ENCODE measurements at places on chromosomes 5 and 9.

DNA sequence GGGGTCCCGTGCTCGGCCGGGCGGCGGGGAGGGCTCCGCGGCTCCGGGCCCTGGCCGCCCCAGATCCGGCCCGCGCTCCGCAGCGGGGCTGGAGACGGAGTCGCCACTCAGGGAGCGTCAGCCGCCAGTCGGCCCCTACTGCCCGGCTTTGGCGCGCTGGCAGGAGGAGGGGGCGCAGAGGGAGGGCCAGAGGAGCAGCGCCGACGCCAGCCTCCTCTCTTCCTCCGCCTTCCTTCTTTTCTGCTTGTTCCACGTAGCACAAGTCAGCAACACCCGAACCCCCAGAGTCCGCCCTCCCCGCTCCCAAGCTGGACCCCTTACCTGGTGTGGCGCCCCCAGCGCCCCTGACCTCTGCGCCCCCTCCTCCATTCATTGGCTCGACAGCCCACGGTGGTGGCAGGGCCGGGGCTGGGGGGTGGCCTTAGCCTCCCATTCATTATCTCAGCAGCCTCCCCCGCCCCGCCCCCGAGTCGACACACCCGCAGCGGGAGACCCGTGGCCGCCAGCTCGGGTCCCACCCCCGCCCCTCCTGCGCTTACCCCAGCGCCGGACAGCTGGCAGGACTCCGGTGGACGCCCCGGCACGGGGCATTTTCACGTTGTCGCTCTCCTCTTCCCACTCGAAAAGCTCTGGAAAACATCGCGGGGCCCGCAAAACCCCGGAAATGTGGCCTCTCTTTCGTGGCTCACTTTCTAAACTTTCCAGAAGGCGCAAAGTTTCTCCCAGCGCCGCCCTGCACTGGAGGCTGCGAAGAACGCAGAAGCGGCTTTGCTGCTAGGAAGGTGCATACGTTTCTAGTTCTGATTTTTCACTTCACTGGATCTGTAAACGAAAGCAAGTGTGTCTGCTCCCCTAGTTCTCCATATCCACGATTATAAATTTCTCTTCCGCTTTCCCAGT lies at the start of gene LPAR1:
Gene LPAR1 (minus strand): TSS at position 140 of the 900 bp plus-strand sequence. CDS start 66,353 bp downstream, outside the sequence.
- DNase-seq = peak; percentile 58

- DNase-seq = no peak
Observed at GRCh38 chr9:128629852-128630545, 26.6 kb downstream of the DYNC2I2 start.

GRCh38 chr9:124010665-124011321 lies 775 bp upstream of the LHX2 start:
- DNase-seq = peak; percentile 32

- DNase-seq = peak; percentile 52
Observed at GRCh38 chr5:114101153-114101552, 260.7 kb upstream of the KCNN2 start.

DNA sequence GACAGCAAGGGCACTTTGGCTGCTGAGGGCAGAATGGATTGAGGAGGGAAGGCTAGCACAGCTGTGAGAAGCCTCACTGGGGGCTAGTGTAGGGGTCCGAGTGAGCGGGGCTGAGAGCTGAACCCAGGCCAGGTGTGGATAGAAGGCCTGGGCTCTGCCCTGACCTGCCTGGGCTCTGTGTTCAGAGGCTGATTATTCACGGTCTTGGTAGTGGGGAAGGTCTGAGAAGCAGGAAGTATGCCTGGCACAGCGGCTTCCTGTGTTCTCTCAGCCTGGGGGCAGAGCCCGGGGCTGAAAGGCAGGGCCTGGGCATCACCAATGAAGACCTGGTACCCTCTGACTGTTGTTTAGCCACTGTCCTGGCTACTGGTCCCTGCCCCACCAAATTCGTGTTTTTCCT lies 136.4 kb upstream of the TBC1D2 start:
- no peak for DNase-seq

DNA sequence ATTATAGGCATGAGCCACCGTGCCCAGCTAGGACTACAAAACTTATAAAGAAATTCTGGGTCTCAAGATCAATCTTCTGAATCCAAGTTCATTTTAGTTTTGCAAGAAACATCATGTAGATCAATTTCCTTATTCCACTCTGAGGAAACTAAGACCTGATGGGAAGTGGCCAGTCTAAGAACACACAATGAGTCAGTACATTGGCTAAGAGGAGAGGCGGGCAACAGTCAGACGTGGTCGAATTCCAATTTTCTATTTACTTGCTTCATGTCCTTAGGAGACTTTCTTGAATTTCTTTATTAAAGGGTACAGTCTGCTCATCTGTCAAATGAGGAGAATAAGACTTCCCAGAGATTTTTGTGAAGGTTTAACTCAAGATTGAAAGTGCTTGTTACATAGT lies 432.1 kb upstream of the BRINP1 start:
- DNase-seq = no peak

DNA sequence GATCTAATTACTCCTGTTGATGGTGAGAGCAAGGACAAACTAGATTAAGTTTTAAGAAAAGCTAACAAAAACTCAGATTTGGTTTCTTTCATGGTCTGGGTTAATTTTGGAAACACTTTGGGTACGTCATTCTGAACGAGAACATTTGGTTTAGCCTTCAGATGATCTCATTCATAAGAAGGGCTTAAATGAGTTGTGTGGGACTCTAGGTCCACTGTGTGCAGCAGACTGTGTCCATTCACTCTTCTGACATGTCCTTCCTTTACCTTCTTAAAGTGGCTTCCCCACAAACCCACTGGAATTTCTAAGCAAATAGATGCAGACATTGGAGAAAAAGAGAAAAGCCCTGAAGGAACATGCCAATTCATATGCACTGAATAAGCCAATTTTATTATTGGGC lies 96.8 kb downstream of the FBXO4 start:
- no peak for DNase-seq

- no peak for DNase-seq
Observed at GRCh38 chr9:84190411-84190810, 150.1 kb downstream of the SLC28A3 start.

DNA sequence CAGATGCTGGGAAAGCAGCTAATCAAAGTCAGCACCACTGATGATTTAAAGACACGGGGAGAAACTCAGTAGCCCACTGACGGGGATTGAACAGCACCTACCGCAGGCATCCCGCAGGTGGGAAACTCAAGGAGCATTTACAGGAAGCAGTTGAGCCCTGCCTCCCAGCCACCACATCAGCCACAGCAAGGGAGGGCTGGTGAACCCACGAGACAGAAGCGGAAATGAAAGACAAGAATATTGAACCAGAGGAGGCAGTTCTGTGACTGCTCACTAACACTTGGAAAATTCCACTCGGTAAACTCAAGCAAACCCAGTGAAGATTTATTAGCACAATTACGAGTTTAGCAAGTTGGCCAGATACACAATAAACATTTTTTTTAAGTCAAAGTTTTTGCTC lies 10.6 kb upstream of the FAM163B start:
- DNase-seq = peak; percentile 45

DNA sequence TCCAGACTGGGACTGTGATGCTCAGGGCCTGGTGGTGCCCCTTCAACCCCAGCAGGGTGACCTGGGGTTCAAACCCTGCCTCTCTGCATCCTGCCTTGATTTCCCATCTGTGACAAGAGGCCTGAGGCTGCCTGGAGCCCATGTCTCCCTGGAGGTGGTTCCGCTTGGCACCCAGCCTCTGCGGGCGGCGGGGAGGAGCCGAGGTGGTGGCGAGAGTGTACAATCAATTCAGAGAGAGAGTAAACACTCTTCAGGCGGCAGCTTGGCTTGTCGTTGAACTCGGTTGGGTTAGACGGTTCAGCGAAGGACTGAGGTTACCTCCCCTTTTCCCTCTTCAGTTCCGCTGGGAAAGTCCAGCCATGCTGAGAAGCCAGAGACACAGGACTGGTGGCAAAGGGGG lies 39.3 kb downstream of the NTNG2 start:
- DNase-seq = no peak

- no peak for DNase-seq
Observed at GRCh38 chr9:34049630-34050384, 1.1 kb upstream of the UBAP2 start.

- no peak for DNase-seq
Observed at GRCh38 chr9:124251605-124252378, 6.0 kb upstream of the NEK6 start.

DNA sequence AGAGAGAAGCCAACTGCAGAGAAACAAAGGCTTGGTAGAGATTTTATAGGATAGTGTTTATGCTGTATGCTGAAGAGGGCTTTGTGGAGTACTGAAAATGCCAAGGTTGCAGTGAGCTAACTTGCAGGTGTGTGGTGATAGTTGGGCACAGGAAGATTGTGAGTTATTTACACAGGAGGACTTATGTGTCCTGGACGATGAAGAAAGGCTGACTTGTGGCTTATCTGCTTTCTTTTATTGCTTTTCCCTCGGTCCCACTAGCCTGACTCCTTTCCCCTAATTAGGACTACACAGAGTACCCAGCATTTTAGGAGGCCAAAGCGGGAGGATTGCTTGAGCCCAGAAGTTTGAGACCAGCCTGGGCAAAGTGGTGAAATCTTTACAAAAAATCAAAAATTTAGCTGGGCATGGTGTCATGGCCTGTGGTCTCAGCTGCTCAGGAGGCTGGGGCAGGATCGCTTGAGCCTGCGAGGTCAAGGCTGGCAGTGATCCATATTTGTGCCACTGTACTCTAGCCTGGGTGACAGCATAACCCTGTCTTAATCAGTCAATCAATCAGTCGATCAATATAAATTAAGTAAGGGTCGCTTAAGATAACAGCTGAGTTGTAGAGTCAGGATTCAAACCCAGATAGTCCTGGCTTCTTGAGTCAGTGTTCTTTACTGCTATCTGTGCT lies 61.9 kb downstream of the UBE2R2 start:
- DNase-seq = no peak

DNA sequence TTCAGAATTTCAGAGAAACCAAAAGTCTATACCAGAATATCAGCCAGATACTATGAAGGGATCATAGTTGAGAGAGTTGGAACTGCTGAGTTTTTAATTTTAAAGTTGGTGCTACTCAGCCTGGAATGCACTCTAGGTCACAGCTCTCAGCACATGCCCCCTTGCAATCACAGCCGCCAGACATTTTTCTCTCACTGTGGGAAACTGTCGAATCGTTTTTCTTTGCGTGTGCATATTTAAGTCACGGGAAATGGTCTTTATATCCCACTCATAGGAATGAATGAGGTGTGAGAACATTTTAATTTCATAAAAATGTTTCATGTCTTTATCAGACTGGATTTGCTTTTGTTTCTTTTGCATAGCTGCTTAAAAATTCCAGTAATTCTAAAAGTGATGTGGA lies 12.2 kb upstream of the SPDL1 start:
- DNase-seq = no peak

- DNase-seq = no peak
Observed at GRCh38 chr5:63310644-63311043, 651.6 kb downstream of the HTR1A start.

- peak; percentile 73 for DNase-seq
Observed at GRCh38 chr5:154467655-154468354, 10.2 kb downstream of the HAND1 start.

DNA sequence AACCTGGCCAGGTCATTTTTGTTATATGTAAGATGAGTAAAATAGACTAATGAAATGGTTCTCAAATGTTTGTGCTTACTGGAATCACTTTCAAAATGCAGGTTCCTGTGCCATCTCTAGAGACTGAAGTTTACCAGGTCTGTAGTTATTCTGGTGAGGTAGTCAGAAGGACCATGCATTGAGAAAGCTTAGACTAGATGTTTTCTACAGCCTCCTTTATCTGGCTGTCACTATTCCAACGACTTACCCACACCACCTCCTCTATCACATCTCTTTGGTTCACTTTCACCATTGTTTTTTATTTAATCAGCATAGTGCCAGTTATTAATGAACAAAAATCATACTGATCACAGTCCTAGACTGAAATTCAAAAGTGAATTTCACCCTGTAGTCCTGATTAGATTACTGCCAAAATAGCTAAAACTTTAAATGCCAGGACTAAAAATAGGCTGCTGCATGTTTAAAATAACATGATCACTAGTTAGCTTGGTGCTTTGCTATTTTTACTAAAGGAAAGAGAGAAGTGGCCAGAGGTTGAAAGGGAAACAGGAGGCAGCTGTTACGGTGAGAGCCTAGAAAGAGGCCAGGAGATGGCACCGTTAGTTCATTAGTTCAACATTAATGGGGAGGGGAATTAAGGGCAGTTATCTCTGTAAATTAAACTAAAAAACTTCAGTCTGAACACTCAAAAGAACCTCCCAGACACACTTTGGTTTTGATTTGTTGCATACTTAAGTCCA lies 13.9 kb upstream of the FNIP1 start:
- peak; percentile 25 for DNase-seq

GRCh38 chr5:154962494-154962893 lies 21.6 kb downstream of the MRPL22 start:
- DNase-seq = peak; percentile 19

DNA sequence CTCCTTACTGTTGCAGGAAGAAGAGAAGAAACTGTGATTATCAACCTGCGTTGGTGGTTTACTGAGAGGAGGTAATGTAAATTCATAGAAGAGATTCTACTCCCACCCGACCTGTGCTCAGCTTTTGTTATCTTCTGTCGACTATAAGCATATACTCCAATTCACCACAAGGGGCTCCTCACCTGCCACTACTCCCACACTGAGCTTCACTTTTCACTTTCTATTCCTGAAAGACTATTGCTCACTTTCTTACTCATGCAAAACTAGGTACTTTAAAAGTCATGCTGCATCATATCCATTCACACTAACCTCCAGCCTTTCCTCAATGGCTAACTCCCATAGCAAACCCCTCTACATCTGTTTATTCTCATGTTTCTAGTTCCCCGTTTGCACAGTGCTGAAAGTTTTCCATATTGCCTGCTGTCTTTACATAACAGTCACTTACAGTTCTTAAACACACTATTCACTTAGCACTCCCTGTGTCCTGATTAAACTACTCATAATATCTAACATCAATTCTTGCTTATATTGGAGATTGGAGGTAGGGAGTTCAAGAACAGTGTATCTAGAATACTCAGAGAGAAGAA lies 1062.6 kb downstream of the NR2F1-AS1 start:
- no peak for DNase-seq

- DNase-seq = peak; percentile 31
Observed at GRCh38 chr5:162068412-162068811, 839 bp downstream of the GABRG2 start.

DNA sequence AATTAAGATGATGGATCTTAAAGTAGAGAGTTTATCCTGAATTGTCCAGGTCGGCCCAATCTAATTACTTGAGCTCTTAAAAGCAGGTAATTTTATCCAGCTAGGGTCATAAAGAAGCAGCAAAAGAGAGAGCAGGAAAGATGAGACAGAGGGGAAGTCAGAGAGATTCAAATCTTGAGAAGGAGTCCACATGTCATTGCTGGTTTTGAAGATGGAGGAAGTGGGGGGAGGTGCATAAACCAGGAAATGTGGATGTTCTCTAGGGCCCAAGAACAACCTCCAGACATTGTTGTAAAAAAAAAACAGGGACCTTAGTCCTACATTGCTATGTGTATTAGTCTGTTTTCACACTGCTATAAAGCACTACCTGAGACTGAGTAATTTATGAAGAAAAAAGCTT lies 66.4 kb downstream of the SLCO4C1 start:
- DNase-seq = peak; percentile 10

DNA sequence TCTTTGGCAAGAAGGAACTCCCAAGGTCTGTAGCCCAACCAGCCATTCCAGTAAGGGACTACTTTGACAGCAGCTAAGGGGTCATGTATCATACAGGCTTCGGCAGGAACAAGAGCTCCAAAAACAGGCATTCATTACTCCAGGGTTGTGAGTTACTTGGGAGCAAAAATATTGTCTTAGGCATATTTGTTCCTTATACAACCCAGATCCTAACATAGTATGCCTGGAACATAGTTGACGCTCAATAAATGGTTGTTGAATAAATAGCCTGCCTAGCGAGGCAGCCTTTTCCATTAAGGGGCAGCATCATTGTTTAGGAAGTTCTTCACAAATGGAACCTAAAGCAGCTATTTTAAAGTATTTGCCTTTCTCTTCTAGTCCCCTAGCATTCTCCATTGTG lies 35.8 kb upstream of the FER start:
- DNase-seq = no peak

Measured in suppressor macrophage treated with lipopolysaccharide for 1 hour (primary cell).